Endothelial cell of umbilical vein (primary cell): ENCODE measurements at places on chromosomes 13 and 19. TPM values are rescaled to one million over a fixed set of nuclear protein-coding genes. Genes with fewer than 3 reads are reported as not detected.

ZNF112 gene
- total RNA-seq: 4.6 and 7.5 TPM in 2 replicates

IZUMO1 gene
- 1.2 TPM in 2 replicates for total RNA-seq

SHFL gene
- total RNA-seq: 23.6 and 34.4 TPM in 2 replicates

KLK8 gene
- not detected in 2 replicates for total RNA-seq

ATP7B gene
- 8.0 TPM in 2 replicates for total RNA-seq

RFXAP gene
- 7.2 and 9.0 TPM in 2 replicates for total RNA-seq

ZNF566 gene
- total RNA-seq: 8.3 and 8.5 TPM in 2 replicates

ERVV-1 gene
- not detected in 2 replicates for total RNA-seq

MEDAG gene
- total RNA-seq: 27.2 and 30.2 TPM in 2 replicates

SAFB2 gene
- total RNA-seq: 83.7 and 85.9 TPM in 2 replicates

NCAN gene
- total RNA-seq: not detected in 2 replicates

FPR2 gene
- not detected in 2 replicates for total RNA-seq

ATP4A gene
- total RNA-seq: not detected in 2 replicates

IGSF23 gene
- 0.35 TPM in 1 of 2 replicates, not detected in the other for total RNA-seq
